ENCODE measurements at places on chromosomes 1 and 21.

GRCh38 chr1:203097001-203097400 lies 11.2 kb upstream of the MYOG start:
- H3K27ac ChIP-seq = no peak overlapping the region
- peaks cover 2% of the 10 kb centered on the region for H3K27me3 ChIP-seq
- no peaks in the 10 kb centered on the region for H3K4me1 ChIP-seq
- H3K4me3 ChIP-seq = no peak overlapping the region

DNA sequence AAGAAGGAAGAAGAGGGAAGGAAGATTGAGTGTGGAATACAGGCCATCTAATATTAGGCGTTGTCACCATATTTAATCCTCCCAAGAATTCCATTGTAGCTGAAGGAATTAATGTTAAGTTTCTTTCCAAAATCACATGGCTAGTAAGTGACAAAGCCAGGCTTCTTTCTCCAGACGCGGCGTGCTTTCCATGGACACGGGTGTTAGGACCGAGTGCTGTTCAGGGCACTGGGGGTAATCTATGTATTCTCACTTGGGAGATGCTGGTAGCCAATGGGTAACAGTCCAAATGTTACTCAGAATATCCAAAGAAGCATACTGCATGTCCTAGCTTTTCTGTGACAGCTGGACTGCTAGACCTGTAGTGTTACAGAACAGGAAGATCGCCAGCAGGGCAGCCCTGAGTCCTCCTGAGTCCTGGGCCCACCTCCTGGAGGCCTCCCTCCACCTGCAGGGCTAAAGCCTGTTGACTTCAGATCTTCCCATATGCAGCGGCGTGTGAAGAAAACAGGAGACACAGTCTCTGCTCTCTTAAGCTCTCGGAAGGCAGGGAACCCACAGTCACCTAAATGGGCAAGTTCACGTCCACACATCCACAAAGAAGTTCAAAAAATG lies 5.3 kb downstream of the IGSF9 start:
- no peak for DNase-seq
- H3K27ac ChIP-seq = no peak overlapping the region
- peaks cover under 1% of the 10 kb centered on the region for H3K4me1 ChIP-seq
- peaks cover 15% of the 10 kb centered on the region for H3K27me3 ChIP-seq
- H3K36me3 ChIP-seq = no peaks in the 10 kb centered on the region
- no peak overlapping the region for H3K4me3 ChIP-seq

DNA sequence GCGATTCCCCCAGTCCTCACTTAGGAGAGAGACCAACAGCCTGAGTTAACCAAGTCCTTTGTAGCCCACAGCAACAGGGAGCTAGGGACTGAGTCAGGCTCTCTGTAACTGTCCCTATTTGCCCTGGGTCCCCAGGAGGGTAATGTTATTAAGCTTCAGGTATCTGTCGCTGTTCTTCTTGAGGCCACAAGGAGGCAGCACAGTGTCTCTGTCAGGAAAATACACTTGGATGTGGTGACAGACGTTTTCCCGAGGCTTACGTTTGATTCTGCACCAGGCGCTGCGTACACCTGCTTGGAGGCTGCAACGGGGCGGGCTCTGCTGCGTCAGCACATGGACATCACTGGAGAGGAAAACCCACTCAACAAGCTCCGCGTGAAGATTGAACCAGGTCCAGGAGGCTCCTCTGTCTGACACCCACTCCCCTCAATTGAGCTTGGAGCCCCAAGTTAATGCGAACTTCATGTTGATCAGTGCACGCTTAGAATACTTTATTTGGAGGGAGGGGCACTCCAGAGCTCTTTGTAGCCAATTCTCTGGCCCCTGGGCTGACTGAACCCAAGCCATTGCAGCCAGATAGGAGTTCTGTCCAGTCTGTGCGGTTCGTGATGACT lies 10.7 kb upstream of the ELF3 start:
- peak; percentile 39 for DNase-seq
- no peaks in the 10 kb centered on the region for H3K27me3 ChIP-seq
- no peak overlapping the region for H3K27ac ChIP-seq
- no peak overlapping the region for H3K4me3 ChIP-seq
- peaks cover 40% of the 10 kb centered on the region for H3K36me3 ChIP-seq

- H3K27me3 ChIP-seq = no peaks in the 10 kb centered on the region
- H3K4me1 ChIP-seq = peaks cover 27% of the 10 kb centered on the region
- no peak overlapping the region for H3K27ac ChIP-seq
Measured at GRCh38 chr1:2544875-2545640, 11.1 kb upstream of the TNFRSF14 start.

GRCh38 chr21:42677339-42678321 lies 24.2 kb downstream of the PDE9A start:
- peak; percentile 65 for DNase-seq
- peaks cover 9% of the 10 kb centered on the region for H3K27me3 ChIP-seq
- no peak overlapping the region for H3K27ac ChIP-seq
- peaks cover 10% of the 10 kb centered on the region for H3K4me1 ChIP-seq

DNA sequence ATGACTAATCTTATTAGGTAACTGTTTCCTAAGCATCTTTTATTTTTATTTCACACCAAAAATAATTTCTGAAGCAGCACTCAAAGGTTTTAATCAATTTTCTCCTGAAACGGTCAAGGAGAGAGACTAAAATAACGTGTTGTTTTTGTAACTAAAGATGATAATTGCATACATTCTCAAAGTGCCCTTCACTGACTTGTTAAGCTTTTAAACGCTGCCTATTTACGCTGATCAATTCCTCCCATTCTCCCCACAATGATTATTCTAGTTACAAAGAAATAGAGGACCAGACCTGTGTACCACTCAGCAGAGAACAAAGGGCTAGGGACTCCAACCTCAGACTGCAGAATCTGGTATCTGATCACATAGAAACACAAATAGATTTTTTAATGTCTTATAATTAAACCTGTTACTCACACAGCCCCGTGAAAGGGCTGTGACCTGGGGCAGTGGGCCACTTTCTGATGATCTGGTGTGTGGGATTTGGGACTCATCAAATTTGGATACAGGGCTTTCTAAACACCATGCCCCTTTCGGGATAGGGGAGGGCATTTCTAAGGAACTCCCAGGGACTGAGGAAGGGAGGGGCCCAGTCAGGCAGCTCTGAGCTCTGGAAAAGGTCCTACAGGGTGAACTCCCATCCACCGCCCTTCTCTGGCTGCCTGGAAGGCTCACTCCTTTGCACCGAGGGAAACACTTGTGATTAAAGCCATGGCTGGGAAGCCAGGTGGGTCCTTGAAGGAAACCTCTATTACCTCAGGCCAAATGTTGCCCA lies 65.2 kb downstream of the BCAR3 start:
- H3K4me3 ChIP-seq = no peak overlapping the region
- H3K27me3 ChIP-seq = no peaks in the 10 kb centered on the region
- no peaks in the 10 kb centered on the region for H3K36me3 ChIP-seq
- no peak for DNase-seq
- H3K4me1 ChIP-seq = peaks cover 34% of the 10 kb centered on the region

DNA sequence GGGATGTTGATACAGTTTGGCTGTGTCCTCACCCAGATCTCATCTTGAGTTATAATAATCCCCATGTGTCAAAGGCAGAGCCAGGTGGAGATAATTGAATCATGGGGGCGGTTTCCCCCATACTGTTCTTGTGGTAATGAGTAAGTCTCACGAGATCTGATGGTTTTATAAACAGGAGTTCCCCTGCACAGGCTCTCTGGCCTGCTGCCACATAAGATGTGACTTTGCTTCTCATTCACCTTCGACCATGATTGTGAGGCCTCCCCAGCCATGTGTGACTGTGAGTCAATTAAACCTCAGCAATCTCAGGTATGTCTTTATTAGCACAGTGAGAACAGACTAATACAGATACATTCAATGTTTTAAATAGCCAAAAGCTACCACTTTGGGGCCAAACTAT lies 41.1 kb downstream of the SLC35F3 start:
- H3K27ac ChIP-seq = no peak overlapping the region
- no peaks in the 10 kb centered on the region for H3K4me1 ChIP-seq
- no peaks in the 10 kb centered on the region for H3K27me3 ChIP-seq

DNA sequence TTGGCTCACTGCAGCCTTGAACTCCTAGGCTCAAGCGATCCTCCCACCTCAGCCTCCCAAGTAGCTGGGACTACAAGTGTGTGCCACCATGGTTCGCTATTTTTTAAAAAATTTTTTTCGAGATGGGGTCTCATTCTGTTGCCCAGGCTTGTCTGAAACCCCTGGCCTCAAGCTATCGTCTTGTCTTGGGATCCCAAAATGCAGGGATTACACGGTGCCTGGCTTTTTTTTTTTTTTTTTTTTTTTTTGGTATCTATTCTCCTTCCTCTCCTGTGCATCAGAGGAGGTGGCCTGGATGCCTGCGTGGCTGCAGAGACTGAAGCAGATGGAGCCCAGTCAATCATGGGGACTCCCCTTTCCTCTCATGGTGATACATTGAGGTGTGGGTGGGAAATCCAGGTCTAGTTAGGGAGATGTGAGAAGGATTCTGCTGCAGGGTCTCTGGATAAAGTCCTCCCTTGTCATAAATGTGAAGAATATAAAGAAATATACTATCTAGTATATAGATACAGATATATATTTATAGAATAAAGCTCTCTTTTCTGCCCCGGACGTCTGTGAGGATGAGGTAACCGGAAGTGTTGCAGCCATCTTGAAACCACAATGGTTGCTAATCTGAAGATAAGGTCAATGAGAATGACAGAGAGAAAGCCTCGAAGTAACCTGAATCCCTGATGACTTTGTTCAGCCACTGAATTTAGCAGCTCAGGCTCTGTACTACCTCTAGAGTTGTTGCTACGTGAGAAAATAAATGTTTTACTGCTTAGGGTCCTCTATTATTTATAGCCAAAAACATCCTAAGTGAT lies 19.5 kb upstream of the RGSL1 start:
- no peak for DNase-seq
- H3K27me3 ChIP-seq = no peaks in the 10 kb centered on the region
- no peak overlapping the region for H3K4me3 ChIP-seq
- H3K4me1 ChIP-seq = no peaks in the 10 kb centered on the region
- no peak overlapping the region for H3K27ac ChIP-seq

DNA sequence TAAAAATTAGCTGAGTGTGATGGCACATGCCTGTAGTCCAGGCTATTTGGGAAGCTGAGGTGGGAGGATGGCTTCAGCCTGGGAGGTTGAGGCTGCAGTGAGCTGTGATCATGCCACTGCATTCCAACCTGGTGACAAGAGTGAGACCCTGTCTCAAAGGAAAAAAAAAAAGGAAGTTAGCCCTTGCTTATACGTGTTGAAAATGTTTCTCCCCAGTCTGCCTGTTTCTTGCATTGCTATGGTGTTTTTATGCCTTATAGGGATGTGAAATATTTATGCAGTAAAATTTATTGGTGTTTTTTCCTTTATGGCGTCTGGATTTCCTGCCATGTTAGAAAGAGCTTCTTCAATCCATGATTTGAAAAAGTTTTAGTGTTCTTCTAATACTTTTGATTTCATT lies 3.6 kb upstream of the RERE start:
- peaks cover 36% of the 10 kb centered on the region for H3K4me1 ChIP-seq
- no peaks in the 10 kb centered on the region for H3K36me3 ChIP-seq
- no peaks in the 10 kb centered on the region for H3K27me3 ChIP-seq

DNA sequence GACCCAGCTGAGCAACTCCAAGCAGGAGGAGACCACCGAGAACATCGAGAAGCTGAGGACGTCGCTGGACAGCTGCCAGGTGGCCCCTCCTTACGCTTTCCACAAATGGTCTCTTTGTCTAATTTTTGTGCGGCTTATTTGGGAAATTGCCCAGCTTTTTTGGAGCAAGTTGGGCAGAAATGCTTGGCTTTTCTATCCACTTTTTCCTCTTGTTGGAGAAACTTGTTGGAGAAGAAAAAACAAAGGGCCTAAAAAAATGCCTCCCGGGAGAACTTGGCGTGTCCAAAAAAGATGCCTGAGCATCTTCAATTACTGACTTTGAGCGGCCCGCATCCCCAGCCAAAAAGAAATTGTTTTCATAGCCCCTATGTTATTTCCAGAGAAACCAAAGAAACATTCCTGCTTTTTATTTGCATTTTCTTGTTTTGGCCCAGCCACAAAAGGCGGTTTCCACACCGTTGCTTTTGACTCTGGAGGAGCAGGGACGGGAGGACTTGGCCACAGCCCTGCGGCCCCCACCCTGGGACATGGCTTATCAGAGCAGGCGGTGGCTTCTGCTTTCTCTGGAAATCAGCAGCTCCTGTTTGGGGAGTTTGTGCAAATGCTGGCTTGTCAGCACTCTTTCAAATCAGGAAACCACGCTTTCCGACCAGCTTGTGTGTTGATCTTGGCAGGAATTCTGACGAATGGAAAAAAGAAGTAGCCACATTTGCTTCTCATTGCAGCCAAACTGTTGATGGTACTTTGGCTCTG lies 81.2 kb upstream of the EFHD2 start:
- H3K27ac ChIP-seq = peak overlapping the region; percentile 37
- H3K4me1 ChIP-seq = peaks cover 17% of the 10 kb centered on the region
- DNase-seq = peak; percentile 90
- H3K36me3 ChIP-seq = no peaks in the 10 kb centered on the region
- H3K27me3 ChIP-seq = no peaks in the 10 kb centered on the region
- no peak overlapping the region for H3K4me3 ChIP-seq

DNA sequence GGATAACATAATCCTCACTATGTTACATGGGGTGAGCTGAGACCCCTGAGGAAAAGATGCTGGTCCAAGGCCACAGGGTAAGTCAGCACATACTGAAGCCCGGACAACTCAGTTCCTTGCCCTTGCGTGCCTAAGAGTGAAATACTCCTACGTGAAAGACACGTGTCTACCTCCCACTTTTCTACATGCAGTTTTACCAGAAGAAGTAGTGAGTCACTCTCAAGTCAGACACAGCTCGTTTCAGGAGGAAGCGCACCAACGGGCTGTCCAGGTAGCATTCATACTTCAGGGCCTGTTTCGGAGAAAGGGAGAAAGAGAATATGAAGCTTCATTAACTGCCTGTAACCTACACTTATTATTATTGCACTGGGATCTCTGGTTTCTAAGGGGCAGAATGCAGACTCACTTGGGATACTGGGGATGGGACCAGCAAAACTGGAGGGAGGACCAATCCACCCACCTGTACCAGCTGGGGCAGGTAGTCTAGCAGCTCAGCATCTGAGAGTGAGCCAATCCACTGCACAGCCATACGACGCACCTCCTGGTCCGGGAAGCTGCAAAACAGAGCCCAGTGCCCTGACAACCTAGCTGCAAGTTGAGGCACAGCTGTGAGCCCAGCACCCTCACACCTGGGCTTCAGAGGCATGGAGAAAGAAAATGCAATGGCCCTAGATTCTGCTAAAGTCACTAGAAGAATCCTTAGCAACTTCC lies 32.4 kb upstream of the PPP1R15B start:
- no peaks in the 10 kb centered on the region for H3K36me3 ChIP-seq
- DNase-seq = no peak
- H3K27ac ChIP-seq = no peak overlapping the region
- H3K4me3 ChIP-seq = no peak overlapping the region
- H3K4me1 ChIP-seq = peaks cover 32% of the 10 kb centered on the region
- no peaks in the 10 kb centered on the region for H3K27me3 ChIP-seq
